ENCODE measurements at places on chromosomes 1 and 21. TPM values are rescaled to one million over a fixed set of nuclear protein-coding genes. Genes with fewer than 3 reads are reported as not detected.

The FAM151A gene
- total RNA-seq: 0.26 TPM

The TNNT2 gene
- 0.17 TPM for total RNA-seq

The CYP4X1 gene
- not detected for total RNA-seq

The ZYG11A gene
- 2.6 TPM for total RNA-seq

Measured in A549 treated with AZD2906 at 1 μM for 4 hours (cell line).